ENCODE measurements at places on chromosomes 4 and X. TPM values are rescaled to one million over a fixed set of nuclear protein-coding genes. Genes with fewer than 3 reads are reported as not detected.

DNA sequence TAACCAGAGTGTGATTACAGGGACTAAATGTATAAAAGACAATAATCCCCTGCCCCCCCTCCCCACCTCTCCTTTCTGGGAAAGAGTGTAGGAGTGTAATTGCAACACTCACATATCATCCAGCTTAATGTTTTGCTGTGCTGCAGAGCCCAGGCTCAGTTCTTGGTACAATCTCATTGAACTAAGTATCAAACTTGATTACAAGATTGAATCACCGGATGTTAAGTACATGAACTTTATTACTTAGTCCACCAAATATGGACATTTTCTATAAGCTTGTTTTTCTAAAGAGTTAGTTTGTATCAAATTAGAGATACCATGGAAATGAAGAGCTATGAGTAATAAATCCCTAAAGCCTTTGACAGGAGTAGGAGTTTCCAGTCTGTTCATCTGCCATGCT lies 559.1 kb downstream of the ZNF674 start:
- no peak overlapping the region for H3K4me3 ChIP-seq
- no peaks in the 10 kb centered on the region for H3K36me3 ChIP-seq
- peak; percentile 36 for DNase-seq
- no peaks in the 10 kb centered on the region for H3K27me3 ChIP-seq

LGI2 gene
- total RNA-seq, result 4.8 TPM

DNA sequence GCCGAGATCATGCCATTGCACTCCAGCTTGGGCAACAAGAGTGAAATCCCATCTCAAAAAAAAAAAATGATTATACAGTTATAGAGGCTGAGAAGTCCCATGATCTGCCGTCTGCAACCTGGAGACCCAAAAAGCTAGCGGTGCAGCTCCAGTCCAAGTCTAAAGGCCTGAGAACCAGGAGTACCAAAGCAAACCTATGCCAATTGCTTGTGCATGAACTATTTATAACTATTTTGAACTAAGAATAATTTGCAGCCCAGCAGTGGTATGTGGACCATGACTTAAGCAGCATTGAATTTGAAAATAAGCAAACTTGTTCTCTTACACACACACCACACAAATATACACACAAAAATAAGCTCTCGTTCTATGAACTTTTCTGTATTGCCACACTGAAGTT lies 51.8 kb downstream of the TASL start:
- H3K27me3 ChIP-seq, result no peaks in the 10 kb centered on the region
- no peak overlapping the region for H3K27ac ChIP-seq
- no peak for DNase-seq

GRCh38 chr4:130738233-130738632 lies 1642.3 kb downstream of the C4orf33 start:
- DNase-seq, result no peak
- H3K36me3 ChIP-seq, result no peaks in the 10 kb centered on the region
- no peak overlapping the region for H3K27ac ChIP-seq
- H3K4me1 ChIP-seq, result no peaks in the 10 kb centered on the region

- peaks cover 63% of the 10 kb centered on the region for H3K36me3 ChIP-seq
- H3K4me1 ChIP-seq, result no peaks in the 10 kb centered on the region
- H3K27ac ChIP-seq, result no peak overlapping the region
These were observed 28.2 kb upstream of the CENPU start for GRCh38 chr4:184762100-184762499.

DNA sequence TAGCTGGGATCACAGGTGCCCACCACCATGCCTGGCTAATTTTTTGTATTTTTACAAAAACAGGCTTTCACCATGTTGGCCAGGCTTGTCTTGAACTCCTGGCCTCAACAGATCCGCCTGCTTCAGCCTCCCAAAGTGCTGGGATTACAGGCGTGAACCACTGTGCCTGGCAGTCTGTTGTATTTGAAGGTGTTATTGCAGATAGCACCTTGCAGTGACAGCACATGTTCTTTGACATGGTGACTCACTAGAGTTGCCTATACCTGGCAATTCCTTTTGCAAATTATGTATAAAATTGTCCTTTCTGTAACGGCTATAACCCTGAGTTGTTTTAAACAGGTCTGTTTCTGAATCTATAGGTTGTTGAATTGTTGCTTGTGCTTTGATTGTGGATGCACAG lies 7.9 kb downstream of the OGT start:
- no peaks in the 10 kb centered on the region for H3K4me1 ChIP-seq
- H3K27ac ChIP-seq, result peak overlapping the region; percentile 21
- no peak for DNase-seq
- peaks cover 3% of the 10 kb centered on the region for H3K36me3 ChIP-seq

DNA sequence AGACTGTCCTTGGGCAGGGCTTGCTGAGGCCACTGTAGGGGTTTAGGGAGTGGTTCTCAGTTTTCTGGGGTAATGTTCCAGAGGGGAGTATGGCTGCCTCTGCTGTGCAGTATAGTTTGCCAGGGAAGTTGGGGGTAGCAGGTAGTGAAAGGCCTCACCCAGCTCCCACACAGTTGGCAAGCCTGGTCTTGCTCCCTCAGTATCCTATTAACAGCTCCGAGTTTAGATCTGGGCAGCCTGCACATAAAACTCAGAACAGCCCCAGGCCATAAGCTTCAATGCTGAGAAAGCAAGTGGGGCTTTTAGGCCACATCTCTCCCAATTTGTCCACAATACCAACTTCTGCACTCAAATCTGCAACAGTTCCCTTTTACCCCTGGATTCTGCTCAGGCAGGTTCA lies 205.2 kb downstream of the GALNTL6 start:
- DNase-seq, result no peak
- H3K4me1 ChIP-seq, result no peaks in the 10 kb centered on the region
- no peak overlapping the region for H3K27ac ChIP-seq

FRG2 gene
- not detected for total RNA-seq

GRCh38 chr4:167883266-167883665 lies 209.1 kb upstream of the ANXA10 start:
- no peak for DNase-seq
- H3K27ac ChIP-seq, result no peak overlapping the region
- H3K36me3 ChIP-seq, result no peaks in the 10 kb centered on the region
- H3K4me3 ChIP-seq, result no peak overlapping the region
- no peaks in the 10 kb centered on the region for H3K27me3 ChIP-seq
- H3K4me1 ChIP-seq, result no peaks in the 10 kb centered on the region

PLP2 gene
- 8.3 TPM for total RNA-seq

GRCh38 chrX:3346501-3347259 lies at the start of gene MXRA5:
Gene MXRA5, minus strand, starts transcription at chrX:3346652. Its CDS starts 2,819 bp downstream, at chrX:3343833.
- peak within 1 kb of the TSS; percentile 21 for H3K4me3 ChIP-seq
- peaks cover 67% of the 10 kb centered on the region for H3K27me3 ChIP-seq
- H3K36me3 ChIP-seq, result no peaks in the 10 kb centered on the region

FAM13A gene
- 43.8 TPM for total RNA-seq

GSX2 gene
- total RNA-seq, result not detected

- no peaks in the 10 kb centered on the region for H3K36me3 ChIP-seq
- no peaks in the 10 kb centered on the region for H3K4me1 ChIP-seq
- no peak overlapping the region for H3K4me3 ChIP-seq
- H3K27me3 ChIP-seq, result no peaks in the 10 kb centered on the region
- H3K27ac ChIP-seq, result no peak overlapping the region
These were observed 388.6 kb downstream of the PDHA2 start for GRCh38 chr4:96228463-96228862.

- peaks cover 31% of the 10 kb centered on the region for H3K36me3 ChIP-seq
- no peaks in the 10 kb centered on the region for H3K27me3 ChIP-seq
- no peaks in the 10 kb centered on the region for H3K4me1 ChIP-seq
These were observed 20.9 kb downstream of the NELFA start for GRCh38 chr4:1987721-1988326.

DNA sequence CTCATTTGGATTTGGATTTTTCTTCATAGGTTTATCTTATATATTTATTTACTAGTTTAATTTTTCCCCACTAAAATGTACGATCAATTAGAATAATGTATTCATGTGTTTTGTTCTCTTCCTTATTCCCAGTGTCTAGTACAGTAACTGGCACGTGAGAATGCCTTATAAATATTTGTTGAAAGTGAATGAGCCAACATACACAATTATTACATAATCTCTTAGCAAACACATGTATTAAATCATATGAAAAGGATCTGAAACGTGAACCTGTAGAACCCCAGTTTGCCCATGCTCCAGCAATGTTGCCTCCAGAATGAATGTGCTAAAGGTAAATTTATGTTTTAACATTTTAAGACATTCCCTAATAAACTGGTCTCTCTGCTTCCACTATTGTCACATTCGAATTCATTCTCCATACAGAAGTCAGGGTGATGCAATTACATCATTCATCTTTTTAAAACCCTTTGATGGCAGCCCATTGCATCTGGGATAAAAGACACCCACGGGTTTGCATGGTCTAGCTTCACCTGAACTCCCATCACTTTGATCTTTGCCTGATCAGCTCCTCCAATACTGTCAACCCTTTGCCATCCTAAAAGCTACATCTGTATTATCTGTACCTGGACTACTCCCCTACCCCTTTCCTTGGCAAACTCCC lies 30.7 kb upstream of the AREG start:
- no peaks in the 10 kb centered on the region for H3K4me1 ChIP-seq
- no peaks in the 10 kb centered on the region for H3K36me3 ChIP-seq
- no peaks in the 10 kb centered on the region for H3K27me3 ChIP-seq
- no peak overlapping the region for H3K27ac ChIP-seq

BST1 gene
- total RNA-seq, result 0.60 TPM

VCX gene
- total RNA-seq, result not detected

- no peaks in the 10 kb centered on the region for H3K36me3 ChIP-seq
- DNase-seq, result no peak
- no peaks in the 10 kb centered on the region for H3K4me1 ChIP-seq
- H3K27me3 ChIP-seq, result no peaks in the 10 kb centered on the region
- no peak overlapping the region for H3K4me3 ChIP-seq
- no peak overlapping the region for H3K27ac ChIP-seq
These were observed 46.1 kb downstream of the MID1IP1 start for GRCh38 chrX:38847206-38847902.

DUSP21 gene
- not detected for total RNA-seq

DNA sequence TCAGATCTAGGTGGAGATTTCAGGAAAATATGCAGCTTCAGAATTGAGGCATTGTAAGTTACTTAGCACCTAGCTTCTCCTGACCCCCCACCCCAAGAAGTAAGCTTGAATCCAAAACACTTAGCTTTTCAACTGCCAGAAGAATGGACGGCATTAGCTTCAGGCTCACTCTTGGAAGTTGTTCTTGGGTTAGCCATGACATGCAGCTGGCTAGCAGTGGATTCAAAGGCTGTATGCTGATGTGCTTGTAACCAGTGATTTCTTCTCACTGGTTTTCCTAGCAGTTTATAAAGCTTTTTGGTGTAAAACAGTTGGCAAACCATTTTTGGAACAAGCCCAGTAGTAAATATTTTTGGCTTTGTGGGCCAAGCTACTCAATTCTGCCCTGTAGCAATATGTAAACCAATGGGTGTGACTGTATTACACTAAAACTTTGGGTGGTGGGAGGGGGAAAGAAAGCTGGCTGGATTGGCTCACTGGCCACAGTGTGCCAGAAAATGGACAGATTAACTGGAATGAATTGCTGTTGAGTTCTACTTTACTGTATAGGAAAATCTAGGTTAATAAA lies 85.6 kb downstream of the SHROOM2 start:
- H3K27ac ChIP-seq, result no peak overlapping the region
- H3K27me3 ChIP-seq, result no peaks in the 10 kb centered on the region
- peak; percentile 42 for DNase-seq
- H3K4me1 ChIP-seq, result peaks cover 12% of the 10 kb centered on the region
- no peak overlapping the region for H3K4me3 ChIP-seq

DNA sequence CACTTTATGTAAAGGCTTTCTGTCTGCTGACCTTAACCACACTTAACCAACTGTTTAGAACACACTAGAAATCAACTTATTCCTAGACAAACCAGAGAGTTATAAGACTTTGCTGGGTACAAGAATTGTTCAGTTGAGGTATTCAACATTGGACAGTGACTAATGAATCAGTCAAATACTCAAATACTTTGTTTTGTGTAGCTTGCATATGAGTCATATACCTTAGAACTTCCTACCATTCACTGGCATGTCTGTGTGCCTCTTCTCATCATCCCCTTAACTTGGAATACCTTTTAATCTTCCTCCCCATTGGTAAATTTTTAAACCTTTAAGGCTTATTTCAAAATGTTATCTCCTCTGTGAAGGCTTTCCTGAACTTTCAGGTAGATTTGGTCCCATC lies 708.8 kb upstream of the GRIA3 start:
- no peak overlapping the region for H3K27ac ChIP-seq
- H3K4me1 ChIP-seq, result no peaks in the 10 kb centered on the region
- H3K36me3 ChIP-seq, result no peaks in the 10 kb centered on the region
- H3K27me3 ChIP-seq, result no peaks in the 10 kb centered on the region
- no peak overlapping the region for H3K4me3 ChIP-seq

- H3K4me3 ChIP-seq, result no peak overlapping the region
- H3K36me3 ChIP-seq, result no peaks in the 10 kb centered on the region
- H3K27me3 ChIP-seq, result peaks cover 11% of the 10 kb centered on the region
- DNase-seq, result no peak
- H3K4me1 ChIP-seq, result no peaks in the 10 kb centered on the region
These were observed 110.8 kb upstream of the SHOX start for GRCh38 chrX:519741-520140.

GRCh38 chr4:3316146-3316545 lies 23.3 kb downstream of the RGS12 start:
- H3K4me1 ChIP-seq, result peaks cover 11% of the 10 kb centered on the region
- no peak overlapping the region for H3K27ac ChIP-seq
- H3K27me3 ChIP-seq, result no peaks in the 10 kb centered on the region
- peaks cover 3% of the 10 kb centered on the region for H3K36me3 ChIP-seq
- H3K4me3 ChIP-seq, result no peak overlapping the region
- no peak for DNase-seq

DNA sequence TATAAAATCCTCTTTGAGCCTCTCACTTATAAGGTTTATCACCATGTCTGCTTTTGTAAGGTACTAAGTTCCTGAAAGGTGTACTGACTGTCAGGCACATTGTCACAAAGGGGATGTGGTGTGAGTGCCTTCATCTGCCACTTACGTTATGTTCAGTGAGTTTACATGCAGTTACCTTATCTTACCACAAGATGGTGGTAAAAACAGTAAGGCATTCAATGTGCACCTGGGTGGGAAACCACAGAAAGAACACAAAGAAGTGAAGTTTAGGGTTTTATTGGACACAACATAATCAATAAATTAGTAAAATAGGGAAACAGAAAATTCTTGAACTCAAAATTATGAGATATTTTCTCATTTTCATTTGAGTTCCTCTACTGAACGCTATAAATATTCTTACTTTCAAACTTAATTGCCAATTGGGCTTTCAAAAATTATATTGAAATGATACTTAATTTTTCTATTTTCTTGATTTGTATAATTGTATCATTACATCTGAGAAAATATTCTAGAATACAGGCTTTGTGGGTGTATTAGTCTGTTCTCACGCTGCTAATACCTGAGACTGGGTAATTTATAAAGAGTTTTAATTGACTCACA lies 650.8 kb downstream of the PCDH7 start:
- no peaks in the 10 kb centered on the region for H3K27me3 ChIP-seq
- no peaks in the 10 kb centered on the region for H3K4me1 ChIP-seq
- H3K36me3 ChIP-seq, result no peaks in the 10 kb centered on the region
- peak; percentile 66 for DNase-seq

ZNF732 gene
- 1.7 TPM for total RNA-seq

SH3RF1 gene
- total RNA-seq, result 4.3 TPM

DNA sequence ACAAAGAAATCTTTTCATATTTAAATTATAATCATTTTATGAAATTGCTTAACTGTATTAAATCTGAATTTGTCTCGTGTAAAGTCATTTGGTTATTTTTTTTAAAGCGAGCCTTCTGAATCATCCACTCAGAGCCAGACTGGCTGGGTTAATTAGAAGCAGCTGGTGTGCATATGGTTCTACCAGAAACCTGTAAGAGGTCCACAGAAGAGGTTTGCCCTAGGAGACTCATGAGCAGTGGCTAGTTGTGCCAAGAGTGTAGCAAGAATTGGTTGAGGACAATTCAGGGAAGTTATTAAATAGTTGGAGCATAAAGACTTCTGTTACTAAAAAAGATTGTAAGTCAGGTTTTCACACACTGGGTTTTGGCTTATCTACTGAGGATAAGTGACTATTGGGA lies 267.4 kb downstream of the IL1RAPL2 start:
- no peak overlapping the region for H3K27ac ChIP-seq
- H3K27me3 ChIP-seq, result no peaks in the 10 kb centered on the region
- no peaks in the 10 kb centered on the region for H3K36me3 ChIP-seq
- DNase-seq, result no peak

SLC9B1 gene
- total RNA-seq, result 0.14 TPM

All from cardiac muscle cell (in vitro differentiated cells and primary cell).